ENCODE measurements at places on chromosomes 5 and 9.

DNA sequence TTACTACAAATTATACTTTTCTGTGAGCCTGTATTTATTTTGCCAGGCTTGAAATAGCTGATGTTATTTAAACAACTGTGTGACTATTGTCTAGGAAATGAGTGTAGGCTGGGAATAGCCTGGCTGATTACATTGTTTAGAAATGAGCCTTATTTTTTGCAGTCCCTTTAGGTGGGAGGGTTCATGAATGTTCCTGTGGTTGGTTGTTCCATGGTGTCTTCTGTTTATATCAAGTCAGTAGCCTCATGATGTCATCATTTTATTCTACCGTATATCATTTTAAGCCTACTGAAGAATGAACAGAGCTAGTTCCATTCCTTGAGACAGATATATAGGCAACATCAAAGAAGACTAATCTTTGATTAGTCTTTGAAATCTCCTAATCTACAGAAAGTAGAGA, 53.1 kb downstream of the MAP1B start:
- DNase-seq: no peak

DNA sequence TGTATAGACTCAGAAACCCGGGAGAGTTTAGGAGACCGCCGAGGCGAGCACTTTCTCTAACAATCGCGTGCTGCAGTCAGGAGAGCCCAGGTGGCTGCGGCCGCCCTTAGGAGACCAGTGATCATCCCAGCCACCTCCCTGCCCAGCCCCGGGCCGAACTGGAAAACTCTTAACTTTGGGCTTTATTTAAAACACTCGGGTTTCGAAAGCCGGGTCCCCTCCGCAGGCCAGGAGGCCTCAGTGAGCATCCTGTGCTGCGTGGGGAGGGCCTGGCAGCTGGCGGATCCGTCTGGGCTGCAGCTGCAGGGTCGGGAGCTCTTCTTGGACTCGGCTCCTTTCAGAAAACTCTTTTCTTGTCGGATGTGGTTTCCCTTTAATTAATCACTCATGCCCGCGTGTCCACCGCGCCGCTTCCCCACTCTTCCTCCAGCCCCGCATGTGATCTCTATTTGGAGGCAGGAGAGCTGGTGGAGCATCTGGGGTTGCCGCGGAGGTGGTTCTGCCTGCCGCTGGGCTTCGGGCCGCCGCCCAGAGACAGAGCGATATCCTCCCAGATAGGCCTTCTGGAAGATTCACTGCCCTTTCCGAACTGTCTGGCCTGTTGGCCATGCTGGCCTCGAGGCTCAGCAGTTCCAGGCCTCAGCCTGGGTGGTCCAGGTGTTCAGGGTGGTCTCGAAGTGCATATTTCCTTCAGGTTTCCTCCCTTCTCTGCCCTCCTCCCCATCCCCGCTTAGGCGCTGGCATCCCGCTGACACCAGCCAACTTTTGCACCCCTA, 59.5 kb downstream of the TMEM174 start:
- no peak for DNase-seq

- DNase-seq: no peak
These were observed 446.1 kb downstream of the ANXA1 start for GRCh38 chr9:73597771-73598170.

DNA sequence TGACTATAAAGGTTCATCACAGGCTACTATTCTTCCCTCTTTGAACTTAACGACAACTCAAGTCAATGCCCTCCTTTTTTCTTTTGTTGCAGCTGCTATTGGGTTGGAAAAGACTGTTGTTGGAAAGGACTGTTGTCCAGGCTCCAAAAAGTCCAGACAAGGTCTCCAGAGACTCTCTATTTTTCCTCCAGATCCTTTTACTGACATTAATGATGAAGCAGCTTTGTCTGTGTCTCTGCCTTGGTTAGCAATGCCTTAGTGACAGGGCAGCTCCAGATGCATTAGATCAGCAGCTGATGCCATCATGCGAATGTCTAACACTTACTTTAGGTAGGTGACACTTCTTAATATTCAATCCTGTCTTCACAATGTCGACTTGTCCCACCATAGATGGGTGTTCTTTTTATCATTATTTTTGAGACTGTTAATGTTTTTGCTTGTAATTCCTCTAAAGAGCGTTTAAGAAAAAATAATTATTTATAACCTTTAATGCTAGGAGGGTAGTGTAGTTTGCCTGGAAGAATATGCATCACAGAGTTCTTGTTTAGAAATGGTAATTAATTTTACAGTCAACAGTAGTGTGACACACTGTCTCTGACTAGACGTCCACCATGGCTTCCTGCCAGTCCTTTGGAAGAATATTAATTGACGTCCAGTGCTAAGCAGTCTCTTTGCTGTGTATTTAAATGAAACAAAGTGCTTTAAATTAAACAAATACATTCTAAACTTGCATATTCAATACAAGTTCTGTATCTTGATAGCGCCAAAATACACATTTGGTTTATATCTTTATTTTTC, 492.2 kb downstream of the NR2F1-AS1 start:
- no peak for DNase-seq

All from CD4-positive, alpha-beta T cell treated with Interleukin-4 for 4 hours (primary cell).